ENCODE measurements at places on chromosomes 1 and 21.

DNA sequence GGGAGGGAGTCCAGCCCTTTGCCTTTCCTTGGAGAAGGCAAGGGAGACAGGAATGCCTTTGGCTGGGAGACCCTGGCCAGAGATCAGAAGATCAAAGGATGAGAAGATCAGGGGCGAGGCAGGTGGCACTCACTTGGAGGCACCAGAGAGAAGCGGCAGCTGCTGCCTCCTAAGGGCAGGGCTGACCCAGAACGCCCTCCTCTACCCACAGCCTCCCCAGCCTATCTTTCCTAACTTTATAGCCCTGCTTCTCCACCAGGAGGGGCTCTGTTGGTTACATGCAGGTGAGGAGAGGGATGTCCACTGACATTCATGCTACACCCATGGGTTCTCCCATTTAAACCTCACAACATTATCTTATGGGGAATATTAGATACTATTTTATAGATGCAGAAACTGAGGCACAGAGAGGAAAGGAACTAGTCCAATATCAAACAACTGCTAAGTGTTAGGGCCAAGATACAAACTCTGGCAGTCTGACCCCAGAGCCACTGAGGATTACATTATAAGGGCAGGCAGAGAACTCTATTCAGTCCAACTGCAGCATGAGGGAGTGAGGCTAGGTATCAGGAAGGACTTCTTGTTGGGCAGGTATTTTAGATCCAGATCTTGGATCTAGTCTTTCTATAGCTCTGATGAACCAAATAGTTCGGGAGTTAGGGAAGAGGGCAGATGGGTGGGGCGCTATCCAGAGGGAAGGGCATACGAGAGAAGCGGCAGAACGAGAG is 19.9 kb downstream of the LGR6 start:
- no peak for DNase-seq

DNA sequence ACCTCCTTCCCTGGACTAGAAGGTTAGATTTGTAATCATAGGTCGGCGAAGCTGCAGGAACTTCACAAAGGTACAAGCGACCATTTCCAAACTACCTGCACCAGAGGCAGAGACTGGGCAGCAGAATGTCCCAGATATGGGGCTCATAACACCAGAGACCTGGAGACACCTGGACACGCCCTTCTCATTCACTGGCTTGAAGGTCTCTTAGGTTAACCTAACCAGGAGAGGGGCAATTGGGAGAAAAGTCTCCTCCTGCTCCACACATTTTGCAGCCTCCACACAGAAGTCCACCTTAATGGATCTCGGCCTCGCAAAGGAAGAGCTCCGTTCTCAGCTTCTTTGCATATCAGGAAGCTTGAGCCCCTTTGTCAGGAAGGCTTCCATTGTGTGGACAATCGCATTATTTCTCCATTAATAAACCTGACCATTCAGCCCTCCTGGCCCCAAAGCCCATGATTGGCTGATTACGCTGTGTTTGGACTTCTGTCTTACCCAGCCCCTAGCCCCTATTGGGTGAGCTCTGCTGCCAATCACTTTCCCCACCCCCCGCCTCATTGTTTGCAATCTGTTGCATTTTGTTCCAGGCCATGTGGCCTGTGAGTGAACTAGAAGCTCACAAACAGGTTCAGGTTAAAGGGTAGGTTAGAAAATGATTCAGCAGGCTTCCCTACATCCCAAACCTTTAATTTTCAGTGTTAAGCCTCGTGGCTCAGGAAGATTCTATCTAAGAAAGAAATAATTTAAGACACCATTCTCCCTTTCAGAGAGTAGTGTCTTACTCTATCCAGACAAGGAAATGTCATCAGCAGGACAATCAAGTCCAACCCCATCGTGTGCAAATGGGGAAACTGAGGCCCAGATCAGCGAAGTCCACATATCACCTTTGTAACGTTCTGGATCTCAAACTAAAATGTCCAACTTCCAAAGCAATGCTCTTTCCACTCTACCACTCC is 2.8 kb downstream of the MYCL start:
- no peak for DNase-seq

- no peak for DNase-seq
Measured at GRCh38 chr1:205312866-205313562, 8.5 kb downstream of the NUAK2 start.

- DNase-seq, result no peak
Measured at GRCh38 chr1:145729196-145729595, 9.9 kb downstream of the CD160 start.

DNA sequence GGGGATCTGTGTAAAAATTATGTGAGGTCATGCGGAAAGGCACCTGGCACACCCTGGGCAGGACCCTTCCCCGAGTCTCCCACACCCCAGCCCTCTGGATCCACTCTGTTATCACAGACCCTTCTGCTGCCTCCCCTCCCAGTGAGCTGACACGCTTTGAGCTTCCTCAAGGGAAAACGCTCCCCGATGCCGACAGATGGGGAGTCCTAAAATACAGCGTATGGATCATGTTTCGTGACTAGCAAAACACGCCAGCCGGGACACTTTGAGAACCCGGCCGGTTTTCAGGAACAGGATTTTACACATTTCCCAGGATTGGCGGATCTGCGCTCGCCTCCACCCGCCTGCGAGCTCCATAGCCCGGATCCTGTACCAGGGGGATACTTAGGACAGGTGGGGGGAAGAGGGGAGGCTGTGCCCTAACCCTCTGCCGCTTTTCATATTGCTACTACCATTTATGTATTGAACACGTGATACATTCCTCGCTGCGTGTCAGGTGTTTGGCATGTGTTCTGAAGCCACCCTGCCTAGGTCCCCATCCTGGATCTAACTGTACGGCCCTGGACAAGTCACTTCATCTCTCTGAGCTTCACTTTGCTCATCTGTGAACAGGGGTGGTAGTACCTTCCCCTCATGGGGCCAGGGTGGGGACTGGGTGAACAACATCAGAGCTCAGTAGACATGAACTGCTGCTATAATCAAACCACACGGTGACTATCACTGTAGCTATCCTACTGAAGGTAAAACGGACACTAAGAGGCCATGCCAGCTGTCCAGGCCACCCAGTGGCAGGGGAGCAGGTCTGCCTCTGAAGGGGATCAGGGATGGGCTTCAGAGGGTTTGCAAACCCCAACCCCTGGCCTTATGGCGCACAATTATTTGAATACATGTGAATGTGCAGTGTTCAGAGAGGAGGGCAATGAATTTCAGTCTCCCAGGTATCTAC is 63.2 kb downstream of the SSBP3 start:
- no peak for DNase-seq

GRCh38 chr1:40389871-40390560 is 16.5 kb downstream of the SMAP2 start:
- DNase-seq, result no peak

DNA sequence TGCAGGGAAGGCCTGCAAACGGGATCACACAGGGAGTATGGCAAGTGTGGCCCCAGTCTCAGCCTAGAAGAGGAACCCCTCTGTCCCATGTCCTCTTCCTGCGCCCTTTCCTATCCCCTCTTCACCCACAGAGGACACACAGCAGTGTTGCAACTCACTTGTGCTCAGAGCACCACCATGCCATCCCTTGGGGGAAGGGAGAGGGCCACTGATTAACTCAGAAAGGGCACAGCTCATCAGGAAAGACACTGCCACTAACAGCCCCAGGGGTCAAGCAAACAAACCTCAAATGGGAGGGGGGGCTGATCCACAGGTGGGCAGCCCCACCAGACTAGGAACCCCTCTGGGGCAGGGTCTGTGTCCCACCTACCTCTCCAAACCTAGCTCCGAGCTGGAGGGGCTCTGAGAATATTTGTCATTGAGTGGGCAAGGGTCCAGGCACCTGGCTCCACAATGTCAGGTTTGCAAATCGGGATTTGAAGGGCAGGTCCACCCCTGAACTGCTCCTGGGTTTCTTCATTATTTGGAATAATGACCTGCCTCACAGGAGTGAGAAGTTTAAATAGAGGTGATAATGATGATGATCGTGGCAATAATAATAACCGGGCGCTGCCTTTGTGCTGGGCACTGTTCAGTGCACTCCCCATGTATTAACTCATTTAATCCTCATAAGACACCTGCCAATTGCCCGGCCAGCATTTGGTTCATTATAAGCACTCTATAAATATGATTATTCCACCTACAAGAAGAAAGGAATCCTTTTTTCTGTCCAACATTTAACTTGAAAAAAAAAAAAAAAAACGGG is 1.0 kb downstream of the ALDH4A1 start:
- DNase-seq, result no peak

DNA sequence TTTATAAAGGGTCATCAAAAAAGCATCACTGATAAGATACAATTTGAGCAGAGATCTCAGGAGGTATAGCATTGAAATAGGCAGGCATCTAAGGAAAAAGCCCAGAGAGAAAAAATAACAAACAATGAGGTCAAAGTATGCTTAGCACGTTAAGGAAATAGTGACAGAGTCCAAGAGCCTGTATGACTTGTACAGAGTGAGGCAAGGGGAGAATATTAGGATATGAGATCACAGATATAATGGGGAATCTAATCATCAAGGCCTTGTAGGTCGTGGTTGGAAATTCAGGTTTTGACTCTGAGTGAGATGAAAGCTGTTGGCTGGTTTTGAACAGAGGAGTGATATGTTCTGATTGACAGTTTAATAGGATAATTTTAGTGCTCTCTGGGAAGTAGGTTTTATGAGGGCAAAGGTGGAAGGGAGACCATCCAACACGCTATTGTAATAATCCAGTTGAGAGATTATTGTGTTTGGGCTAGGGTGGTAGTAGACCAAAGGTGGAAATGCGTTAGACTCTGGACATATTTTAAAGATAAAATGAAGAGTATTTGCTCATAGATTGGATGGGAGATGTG is 644.6 kb upstream of the TMPRSS15 start:
- no peak for DNase-seq

- DNase-seq, result no peak
Measured at GRCh38 chr1:47984175-47984789, 12.9 kb downstream of the TRABD2B start.
